NCI-H446 (cell line): ENCODE measurements at places on chromosomes 3 and 15.

DNA sequence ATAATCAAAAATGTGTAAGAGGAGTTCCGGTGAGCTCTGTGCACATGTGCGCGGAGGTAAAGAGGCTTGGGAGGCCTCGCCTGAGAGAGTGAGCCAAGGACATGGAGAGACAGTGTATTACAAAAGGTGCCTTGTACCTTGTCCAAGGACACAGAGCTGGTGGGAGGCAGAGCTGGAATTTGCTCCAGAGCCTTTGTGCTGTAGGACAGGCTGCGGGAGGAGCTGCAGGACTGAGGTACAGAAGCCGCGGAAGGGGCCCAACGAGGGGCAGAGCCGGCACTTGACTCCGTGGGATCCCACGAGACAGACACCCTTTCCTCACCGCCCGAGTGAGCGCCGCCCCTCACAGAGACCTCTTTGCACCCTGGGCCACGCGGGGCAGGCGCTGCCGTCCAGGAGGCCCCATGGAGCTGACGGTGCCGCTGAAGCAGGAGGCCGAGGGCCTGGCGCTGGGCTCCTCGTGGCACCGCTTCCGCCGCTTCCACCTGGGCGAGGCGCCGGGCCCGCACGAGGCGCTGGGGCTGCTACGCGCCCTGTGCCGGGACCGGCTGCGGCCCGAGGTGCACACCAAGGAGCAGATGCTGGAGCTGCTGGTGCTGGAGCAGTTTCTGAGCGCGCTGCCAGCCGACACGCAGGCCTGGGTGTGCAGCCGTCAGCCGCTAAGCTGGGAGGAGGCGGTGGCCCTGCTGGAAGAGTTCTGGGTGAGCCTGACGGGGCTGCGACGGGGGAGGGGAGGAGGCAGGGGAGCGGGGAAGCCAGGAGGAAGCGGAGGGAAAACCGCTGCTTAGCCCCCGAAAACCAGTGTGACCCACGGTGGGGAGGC is 68.7 kb downstream of the SLTM start:
- DNase-seq = no peak

GRCh38 chr15:95105229-95105628 is 873.9 kb downstream of the MCTP2 start:
- DNase-seq = no peak

DNA sequence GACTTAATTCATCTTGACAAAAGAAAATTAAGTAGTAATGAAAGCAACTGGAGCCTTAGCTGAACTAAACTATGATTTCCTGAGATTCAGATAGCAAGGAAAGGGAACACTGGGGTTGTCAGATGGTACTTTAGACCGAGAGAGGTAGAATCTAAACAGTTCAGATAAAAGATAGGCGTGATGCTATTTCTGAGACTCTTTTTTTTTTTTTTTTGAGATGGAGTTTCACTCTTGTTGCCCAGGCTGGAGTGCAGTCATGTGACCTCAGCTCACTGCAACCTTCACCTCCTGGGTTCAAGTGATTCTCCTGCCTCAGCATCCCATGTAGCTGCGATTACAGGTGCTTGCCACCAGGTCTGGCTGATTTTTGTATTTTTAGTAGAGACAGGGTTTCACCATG is 279.9 kb upstream of the UMPS start:
- no peak for DNase-seq

DNA sequence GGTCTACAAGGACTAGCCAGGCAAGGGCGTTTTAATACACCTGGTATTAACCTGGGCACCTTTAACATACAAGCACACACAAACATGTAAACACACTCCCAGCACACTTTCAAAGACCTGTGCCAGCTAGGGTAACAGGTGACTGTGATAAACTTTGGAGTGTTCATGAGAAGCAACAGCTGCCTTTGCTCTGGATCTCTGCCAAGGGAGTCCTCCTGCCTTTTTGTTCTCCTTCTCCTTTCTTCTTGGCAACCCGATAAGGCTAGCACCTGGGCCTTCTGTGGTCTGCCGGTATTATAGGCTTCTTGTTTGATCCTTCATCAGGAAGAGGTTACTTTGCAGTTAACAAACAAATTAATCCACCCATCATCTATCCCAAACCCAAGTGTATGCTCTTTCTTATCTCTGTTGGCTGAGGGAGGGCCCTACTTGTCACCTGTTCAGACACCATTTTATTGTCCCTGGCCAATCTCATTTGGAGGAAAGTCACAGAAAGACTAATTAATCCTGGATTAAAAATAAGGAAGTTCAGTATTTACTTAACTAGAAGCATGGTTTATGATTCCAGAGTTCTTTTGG is at the start of gene RETNLB:
RETNLB (minus strand) TSS at position 7 of the 579 bp plus-strand sequence. CDS start 225 bp downstream, outside the sequence.
- DNase-seq = no peak

DNA sequence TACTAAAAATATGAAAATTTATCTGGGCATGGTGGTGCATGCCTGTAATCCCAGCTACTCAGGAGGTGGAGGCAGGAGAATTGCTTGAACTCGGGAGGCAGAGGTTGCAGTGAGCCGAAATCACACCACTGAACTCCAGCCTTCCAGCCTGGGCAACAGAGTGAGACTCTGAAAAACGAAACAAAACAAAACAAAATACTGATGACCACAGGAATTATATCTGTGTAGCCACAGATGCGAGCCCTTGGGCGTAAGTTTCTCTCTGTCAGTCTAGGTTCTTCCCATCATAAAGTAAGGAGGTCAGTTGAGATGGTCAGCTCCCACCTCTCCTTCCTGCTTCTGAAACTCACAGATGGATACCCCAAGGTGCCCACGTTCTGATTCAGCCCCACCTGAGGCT is 37.7 kb upstream of the CFAP161 start:
- no peak for DNase-seq
